ENCODE measurements at places on chromosomes 12 and 14.

- DNase-seq: no peak
Observed at GRCh38 chr12:90010089-90010488, 301.5 kb upstream of the ATP2B1 start.

DNA sequence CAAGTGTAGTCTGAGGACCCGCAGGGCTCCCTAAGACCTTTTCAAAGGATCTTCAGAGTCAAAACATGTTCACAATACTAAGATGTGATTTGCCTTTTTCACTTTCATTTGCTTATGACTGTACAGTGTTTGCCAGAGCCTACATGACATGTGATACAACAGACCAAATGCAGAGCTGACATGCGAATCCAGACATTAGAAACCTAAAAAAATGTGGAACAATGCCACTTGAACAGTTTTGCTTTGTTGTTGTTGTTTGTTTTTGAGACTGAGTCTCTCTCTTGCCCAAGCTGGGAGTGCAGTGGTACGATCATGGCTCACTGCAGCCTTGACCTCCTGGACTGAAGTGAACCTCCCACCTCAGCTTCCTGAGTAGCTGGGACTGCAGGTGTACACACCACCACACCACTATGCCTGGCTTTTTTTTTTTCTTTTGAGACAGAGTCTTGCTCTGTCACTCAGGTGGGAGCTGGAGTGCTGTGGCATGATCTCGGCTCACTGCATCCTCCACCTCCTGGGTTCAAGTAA is 5.3 kb upstream of the RAB35 start:
- DNase-seq: no peak

- DNase-seq: peak; percentile 15
Observed at GRCh38 chr14:67571275-67571990, 28.6 kb downstream of the PIGH start.

- no peak for DNase-seq
Observed at GRCh38 chr14:67500981-67501380, 12.5 kb upstream of the TMEM229B start.

DNA sequence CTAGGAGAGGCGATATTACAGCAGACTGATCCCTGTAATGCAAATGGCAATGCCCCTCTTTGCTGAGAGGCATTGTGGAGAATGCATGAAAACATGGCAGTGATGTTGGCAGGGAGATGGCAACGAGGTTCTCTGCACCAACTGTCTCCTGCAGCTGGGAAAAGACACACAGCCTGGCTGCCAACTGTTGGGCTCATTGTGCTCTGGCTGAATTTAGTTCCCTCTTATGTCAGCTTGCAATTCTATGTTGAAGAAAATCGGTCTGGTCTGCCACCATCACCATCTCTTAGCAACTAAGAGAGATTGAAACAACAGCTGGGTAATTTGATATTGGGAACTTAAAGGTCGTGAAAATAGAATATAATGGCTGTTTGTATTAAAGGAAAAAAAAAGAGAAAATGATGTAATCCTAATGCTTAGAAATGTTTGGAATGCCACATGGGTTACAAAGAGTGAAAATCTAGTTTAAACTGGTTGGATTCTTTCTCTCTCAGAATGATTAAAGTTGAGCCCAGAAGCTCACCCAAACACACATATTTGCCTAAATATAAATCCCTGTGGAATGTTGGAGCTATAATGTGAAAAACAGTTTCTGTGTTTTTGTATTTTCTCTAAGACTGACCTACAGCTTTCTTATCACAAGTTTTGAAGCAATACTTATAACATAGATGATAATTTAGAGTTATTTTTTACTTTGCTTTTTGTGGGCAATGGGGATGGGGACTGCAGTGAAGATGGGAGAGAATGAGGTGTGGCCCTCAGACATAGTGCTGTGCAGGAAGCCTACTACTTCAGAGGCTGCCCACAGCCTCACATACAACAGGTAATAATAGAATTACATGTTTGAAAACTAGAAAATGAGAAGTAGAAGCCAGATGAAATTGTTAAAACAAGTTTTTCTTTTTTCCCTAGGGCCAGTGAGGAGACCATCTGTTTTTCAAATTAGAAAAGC is 143.7 kb downstream of the AKAP6 start:
- DNase-seq: peak; percentile 54

DNA sequence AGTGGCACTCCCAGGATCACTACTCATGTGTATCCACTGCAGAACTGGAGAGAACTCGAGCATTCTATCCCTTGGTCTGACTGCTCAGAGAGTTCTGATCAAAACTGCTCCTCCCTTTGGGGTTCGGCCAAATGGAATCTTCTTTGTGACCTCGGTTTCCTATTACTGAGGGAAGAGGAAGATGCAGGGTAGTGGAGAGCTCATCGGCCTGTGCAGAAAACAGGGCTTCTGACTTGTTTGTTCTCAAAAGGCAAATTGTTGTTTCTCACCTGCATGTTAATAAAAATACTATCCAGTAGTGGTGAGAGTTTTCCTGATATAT is 17.1 kb upstream of the AKAP6 start:
- DNase-seq: no peak

DNA sequence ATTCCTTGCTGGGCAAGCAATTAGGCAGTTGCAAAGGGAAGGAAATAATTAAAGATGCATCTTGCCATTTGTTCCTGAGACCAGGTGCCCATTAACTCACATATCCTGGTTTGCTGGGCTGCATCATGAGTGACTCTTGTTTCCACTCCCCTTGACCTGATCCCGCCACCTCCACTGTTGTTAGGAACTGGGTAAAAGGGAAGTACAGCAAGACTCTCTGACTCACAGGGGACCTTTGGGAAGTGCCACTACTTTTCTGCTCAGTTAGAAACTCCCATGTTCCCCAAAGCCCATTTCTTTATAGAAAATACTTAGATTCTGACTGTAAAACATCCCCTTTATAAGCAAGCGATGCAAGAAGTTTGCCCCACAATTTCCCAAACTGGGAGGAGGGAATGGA is 186.0 kb upstream of the BCL2L14 start:
- DNase-seq: no peak

- no peak for DNase-seq
Observed at GRCh38 chr14:27366596-27366995, 768.8 kb upstream of the NOVA1 start.

DNA sequence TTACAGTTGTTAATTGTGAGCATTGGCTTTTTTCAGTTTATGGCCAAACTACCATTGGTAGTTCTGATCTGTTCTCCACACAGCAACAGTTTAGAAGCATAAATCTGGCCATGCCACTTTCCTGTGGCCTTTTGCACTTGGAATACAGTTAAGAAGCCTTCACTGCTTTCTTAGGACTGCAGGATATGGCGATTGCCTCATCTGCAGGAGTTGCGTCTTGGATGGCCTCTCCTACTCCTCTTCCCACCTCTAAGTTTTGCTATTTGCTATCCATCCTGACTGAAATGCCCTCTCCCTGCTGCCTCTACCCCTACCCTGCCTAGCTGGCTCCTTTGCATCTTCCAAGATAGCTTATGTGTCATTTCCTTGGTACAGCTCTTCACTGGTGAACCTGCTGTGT is 12.8 kb upstream of the BMAL2 start:
- no peak for DNase-seq

- DNase-seq: no peak
Observed at GRCh38 chr12:131452444-131452860, 258.4 kb upstream of the SFSWAP start.

- peak; percentile 30 for DNase-seq
Observed at GRCh38 chr12:121581686-121582429, 1.0 kb upstream of the KDM2B start.

GRCh38 chr14:24270537-24271133 is 762 bp downstream of the RABGGTA start:
- no peak for DNase-seq
